ENCODE measurements at places on chromosomes 6 and 20. TPM values are rescaled to one million over a fixed set of nuclear protein-coding genes. Genes with fewer than 3 reads are reported as not detected.

DNA sequence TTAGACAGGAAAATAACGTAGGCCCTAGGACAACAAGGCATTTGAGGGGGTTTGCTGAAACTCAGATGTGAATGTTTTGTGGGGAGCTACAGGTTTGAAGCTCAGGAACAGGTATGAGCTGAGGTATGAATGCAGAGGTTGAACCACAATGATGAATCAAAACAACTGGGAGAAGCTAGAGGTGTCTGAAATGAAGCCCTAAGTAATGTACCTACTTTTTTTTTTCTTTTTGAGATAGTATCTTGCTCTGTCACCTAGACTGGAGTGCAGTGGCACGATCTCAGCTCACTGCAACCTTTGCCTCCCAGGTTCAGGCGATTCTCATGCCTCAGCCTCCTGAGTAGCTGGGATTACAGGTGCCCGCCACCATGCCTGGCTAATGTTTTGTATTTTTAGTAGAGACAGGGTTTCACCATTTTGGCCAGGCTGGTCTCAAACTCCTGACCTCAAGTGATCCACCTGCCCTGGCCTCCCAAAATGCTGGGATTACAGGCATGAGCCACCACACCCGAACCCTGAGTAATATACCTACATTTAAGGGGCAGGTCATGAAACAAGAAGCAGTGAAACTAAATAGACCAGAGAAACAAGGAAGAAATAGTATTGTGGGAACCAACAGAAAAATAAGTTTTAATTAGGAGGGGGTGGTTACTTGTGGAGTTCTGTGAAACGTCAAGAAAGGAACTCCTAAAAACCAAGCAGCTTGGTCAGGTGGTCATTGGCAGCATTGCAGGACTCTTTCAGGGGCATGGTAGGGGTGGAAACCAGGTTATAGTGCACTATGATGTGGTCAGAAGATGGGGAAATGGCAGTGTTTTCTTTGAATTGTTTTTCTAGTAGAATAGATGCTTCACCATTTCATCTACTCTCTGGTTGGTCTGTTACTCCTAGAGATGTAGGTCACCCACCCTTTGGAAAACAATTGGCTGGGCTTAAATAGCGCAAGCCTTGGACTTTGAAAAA is 138.1 kb downstream of the CD164 start:
- H3K27ac ChIP-seq, result no peak overlapping the region
- H3K4me1 ChIP-seq, result peaks cover 10% of the 10 kb centered on the region
- no peaks in the 10 kb centered on the region for H3K27me3 ChIP-seq
- H3K4me3 ChIP-seq, result no peak overlapping the region
- no peak for DNase-seq
- no peaks in the 10 kb centered on the region for H3K36me3 ChIP-seq

DNA sequence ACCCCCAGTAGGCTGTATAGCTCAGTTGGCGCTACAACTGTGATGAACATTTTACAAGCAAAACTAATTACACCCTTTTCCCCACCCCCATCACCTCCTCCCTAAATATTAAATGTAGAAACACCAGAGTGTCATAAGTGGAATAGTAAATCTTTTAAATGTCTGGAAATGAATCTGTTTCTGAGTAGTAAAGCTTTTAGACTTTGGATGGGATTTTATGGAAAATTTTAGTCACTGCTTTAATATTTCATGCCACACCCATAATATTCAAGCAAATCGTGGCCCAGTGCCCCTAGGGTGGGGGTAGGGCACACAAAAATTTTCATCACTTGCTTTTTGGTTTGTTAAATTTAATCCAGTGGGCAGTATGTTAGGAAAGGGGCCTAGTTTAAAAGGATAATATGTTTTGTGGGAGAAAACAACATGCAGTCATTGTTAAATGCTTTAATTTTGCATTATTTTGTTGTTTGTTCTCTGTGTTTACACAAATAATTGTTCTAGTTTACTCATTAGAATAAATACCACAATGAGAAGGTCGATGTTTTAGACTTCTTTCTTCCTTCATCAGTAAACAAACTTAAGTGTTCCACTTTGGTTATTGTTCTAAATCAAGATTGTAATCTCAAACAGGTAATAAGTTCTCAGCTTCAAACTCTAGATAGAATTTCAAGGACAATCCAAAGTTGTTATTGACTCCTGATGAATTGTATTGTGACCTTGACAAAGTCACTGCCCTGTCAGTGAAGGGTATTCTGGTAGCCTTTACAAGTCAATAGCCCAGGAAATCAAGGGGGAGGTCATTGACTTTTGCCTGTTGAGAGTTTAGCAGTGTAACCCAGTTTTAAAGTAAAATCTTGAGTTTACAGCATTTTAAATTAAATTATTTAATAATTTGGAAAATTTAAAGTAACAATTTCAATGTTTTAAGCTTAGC is 79.2 kb downstream of the CBFA2T2 start:
- H3K4me1 ChIP-seq, result no peaks in the 10 kb centered on the region
- H3K4me3 ChIP-seq, result no peak overlapping the region
- H3K27me3 ChIP-seq, result no peaks in the 10 kb centered on the region
- no peak overlapping the region for H3K27ac ChIP-seq

DNA sequence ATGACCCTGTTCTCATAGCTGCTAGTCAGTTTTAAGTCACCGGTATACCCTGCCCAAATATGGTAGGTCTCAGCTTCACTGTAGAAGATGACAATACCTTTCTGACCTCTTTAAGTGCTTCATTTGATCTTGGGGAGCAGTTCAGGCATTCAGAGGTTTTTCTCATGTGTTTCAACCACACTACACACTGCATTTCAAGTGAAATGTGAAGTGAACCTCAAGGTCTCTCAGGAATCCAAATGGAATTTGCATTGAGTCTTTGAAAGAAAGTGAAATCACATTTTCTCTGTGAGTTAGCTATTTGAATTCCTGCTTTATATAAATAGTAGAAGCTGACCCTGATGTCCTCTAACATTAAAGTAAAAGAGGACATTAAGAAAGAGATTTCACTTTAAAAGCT is 461.6 kb downstream of the ADGRB3 start:
- H3K4me1 ChIP-seq, result no peaks in the 10 kb centered on the region
- H3K36me3 ChIP-seq, result no peaks in the 10 kb centered on the region
- no peaks in the 10 kb centered on the region for H3K27me3 ChIP-seq
- no peak overlapping the region for H3K4me3 ChIP-seq
- H3K27ac ChIP-seq, result no peak overlapping the region
- DNase-seq, result no peak

- no peaks in the 10 kb centered on the region for H3K36me3 ChIP-seq
- H3K4me1 ChIP-seq, result peaks cover 5% of the 10 kb centered on the region
- H3K4me3 ChIP-seq, result no peak overlapping the region
These were observed 114.1 kb downstream of the ERMARD start for GRCh38 chr6:169865346-169866139.

DNA sequence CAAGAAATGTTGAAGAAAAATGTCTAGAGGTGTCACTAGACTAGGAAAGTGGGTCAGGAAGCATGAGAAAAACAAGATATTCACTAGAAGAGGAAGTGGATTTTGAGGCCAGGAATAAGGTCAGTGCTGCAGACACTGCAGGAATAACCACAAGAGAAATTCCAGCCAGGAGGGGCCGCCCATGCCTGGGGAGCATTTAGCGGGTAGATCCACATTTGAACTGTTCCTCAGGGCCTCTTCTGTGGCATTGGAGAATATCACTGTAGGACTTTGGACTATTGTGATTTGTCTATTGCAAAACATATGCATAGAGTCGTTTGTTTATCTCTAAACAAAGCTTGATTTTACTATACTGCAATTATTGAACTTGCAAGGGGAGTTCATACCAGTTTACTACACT is 49.6 kb upstream of the CCDC28A start:
- peaks cover 16% of the 10 kb centered on the region for H3K4me1 ChIP-seq
- no peak for DNase-seq
- no peak overlapping the region for H3K4me3 ChIP-seq
- no peaks in the 10 kb centered on the region for H3K27me3 ChIP-seq

DNA sequence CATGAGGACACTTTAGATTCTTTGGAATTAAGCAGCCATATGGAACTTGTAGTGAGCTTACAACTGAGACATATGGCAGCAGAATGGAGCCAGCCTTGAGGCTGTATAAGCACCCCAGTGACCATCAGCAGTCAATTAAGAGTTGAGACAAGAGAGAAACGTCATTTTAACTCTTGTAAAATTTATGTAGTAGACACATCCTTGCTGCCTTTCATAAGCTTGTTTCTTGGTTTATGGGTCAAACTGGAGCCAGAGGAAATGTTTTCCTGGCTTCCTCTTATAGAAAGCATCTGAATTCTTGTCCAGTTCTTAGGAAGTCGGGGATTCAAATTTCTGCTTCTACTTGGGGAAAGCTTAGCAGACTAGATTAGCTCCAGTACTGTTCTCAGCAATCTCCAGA is 745.1 kb upstream of the MARCKS start:
- no peaks in the 10 kb centered on the region for H3K4me1 ChIP-seq
- no peaks in the 10 kb centered on the region for H3K27me3 ChIP-seq
- DNase-seq, result no peak
- H3K4me3 ChIP-seq, result no peak overlapping the region
- no peaks in the 10 kb centered on the region for H3K36me3 ChIP-seq

Gene PCSK2
- polyA plus RNA-seq, result 2.8 TPM

Gene CYP39A1
- 3.4 TPM for polyA plus RNA-seq

DNA sequence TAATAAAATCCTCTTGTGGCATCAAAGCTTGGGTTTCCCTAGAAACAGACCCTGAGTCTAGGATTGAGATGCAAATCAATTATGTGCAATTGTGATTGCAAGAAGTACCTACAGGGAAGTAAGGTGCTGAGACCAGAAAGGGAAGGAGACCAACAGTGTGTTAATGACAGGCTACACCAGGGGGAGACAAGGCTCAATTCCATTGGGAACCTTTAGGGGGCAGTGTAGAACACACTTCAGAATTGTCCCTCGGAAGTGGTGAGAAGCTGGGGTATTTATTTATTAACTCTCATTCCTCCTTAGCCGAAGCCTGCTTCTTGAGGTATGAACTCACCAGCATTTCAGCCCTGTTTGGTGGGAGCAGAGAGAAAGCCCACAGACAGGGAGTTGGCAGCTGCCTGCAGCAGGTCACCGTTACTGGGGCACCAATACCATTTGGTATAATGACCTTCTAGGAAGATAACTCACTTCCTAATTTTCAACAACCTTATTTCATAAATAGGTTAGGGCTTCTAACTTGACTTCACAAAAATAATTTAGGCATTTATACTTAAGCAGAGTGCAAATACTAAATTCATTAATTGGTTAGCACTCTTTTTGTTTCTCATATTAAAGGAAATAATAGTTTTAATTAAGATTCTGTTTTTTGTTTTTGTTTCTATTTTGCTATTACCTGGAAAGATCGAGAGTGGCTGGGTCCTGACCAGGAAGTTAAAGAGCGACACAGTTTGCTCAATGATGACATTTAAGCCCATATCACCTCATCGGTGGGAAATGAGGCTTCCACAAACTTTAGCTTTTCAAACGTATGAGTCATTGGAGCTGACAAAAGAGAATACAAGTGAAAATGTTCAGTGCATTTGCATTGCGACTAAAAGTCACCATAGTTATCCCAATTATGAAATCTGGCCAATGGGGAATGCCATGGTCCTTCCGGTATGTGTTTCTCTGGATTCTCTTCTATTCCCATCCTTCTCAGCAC is 94.8 kb downstream of the BTBD3 start:
- no peaks in the 10 kb centered on the region for H3K27me3 ChIP-seq
- no peaks in the 10 kb centered on the region for H3K36me3 ChIP-seq
- DNase-seq, result peak; percentile 30
- H3K4me1 ChIP-seq, result no peaks in the 10 kb centered on the region
- no peak overlapping the region for H3K27ac ChIP-seq

Gene FOXA2
- polyA plus RNA-seq, result 8.2 TPM

DNA sequence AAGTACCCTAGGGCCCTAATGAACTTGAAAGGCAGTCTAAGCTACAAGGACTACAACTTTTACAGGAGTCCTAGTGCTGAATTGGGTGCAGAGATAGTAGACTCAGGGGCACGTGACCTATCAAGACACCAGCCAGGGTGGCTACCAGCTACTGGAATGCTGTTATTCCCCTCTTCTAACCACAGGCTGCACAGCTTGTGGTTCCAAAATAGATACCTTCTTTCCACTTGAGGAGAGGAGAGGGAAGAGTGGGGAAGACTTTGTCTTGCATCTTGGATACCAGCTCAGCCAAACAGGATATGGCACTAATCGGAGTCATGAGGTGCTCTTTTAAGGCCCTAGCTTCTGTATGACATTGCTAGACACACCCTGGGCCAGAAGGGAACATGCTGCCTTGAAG is 60.0 kb upstream of the MTRF1L start:
- no peak overlapping the region for H3K27ac ChIP-seq
- DNase-seq, result no peak
- H3K27me3 ChIP-seq, result no peaks in the 10 kb centered on the region
- no peak overlapping the region for H3K4me3 ChIP-seq
- no peaks in the 10 kb centered on the region for H3K36me3 ChIP-seq
- no peaks in the 10 kb centered on the region for H3K4me1 ChIP-seq

DNA sequence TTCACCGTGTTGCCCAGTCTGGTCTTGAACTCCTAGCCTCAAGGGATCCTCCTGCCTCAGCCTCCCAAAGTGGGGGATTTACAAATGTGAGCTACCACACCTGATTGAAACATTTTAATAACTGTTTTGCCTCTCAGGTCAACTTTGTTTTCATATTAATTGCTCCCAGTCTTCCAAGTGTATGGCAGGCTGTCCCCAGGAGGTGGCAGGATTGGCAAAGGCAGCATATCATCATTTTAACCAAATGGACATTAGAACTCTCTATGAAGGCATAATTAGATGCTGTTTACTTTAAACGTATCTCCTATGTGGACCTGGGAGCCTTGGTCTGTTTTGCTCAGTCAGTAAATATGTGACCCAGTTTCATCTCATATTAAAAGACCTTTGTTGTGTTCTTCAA is 59.2 kb upstream of the CSE1L start:
- DNase-seq, result no peak
- H3K27me3 ChIP-seq, result no peaks in the 10 kb centered on the region
- peaks cover 86% of the 10 kb centered on the region for H3K36me3 ChIP-seq
- H3K27ac ChIP-seq, result no peak overlapping the region
- no peaks in the 10 kb centered on the region for H3K4me1 ChIP-seq

DNA sequence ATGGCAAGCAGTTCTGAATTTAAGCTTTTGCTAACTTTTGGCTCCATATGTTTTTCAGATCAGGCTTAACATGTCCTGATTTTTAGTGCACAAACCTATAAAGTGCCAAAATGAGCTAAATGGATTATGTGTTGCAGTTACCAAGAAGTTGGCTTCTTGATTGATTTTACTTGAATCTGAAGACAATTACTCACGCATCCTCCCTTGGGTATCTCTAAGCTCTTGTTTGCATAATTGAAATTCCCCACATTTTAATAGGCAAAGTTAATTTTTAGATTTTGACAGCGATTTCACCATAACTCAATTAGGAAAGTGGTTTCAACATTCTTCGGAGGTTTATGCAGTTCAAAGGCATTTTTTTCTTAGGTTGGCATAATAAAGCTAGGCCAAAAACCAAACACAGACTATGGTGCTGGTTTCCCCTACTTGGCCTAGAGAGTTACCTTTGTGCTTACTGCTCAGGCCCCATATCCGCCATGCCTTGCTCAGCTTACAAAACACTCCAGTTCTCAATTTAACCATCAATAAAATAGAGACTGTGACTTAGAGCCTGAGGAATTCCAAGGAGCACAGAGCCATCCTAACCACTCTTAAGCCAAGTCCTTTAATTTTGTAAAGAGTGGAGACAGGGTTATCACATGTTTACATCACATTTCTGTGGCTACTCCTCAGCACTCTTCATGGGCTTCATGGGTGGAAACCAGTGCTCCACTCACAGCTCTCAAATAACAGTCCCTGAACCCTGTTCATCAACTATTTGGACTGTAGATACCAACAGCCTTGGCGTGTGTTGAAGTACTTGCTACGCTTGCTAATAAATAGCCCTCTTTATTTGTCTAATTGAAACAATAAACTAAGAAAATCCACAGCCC is 32.1 kb downstream of the LAMA4 start:
- H3K27ac ChIP-seq, result peak overlapping the region; percentile 24
- DNase-seq, result no peak
- H3K36me3 ChIP-seq, result no peaks in the 10 kb centered on the region
- no peaks in the 10 kb centered on the region for H3K4me1 ChIP-seq

Gene TULP1
- 1.2 TPM for polyA plus RNA-seq
